ENCODE measurements at places on chromosomes 6 and 20. TPM values are rescaled to one million over a fixed set of nuclear protein-coding genes. Genes with fewer than 3 reads are reported as not detected.

RNF217 gene
- not detected for total RNA-seq

DNA sequence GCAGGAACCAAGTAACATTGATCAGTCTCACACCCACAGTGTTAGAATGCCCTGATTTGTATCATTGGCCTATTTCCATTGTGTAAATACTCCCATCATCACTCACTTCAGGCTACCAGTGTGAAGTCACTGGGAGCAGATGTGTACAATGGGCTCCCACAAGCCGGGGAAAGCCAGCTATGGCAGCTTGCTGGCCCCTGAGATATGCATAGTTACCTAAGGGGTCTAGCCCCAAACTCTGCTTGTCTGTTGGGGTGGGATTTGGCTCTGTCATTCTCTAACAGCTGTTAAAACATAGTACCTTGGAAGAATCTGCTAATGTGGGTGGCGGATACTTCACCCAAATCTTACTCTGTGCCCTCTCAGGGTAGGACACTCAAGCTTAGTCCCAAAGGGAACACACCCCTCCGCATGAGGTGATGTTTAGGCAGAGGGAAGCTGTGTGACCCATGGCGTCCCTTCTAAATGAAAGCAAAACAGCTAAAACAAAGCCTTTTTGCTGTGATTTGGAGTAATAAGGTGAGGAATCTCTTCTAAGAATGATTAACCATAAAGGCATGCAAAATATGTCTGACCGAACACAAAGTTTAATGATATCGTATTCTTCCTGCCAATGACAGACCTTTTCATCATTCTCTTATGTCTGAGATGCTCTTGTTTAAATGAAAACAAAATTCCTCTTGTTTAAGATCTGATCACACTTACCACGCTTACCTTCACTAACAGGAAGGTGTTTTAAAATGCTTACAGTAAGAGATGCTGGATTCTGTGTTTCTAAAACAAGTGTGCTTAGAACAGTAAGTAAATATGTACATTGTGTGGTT is 45.9 kb upstream of the PXDC1 start:
- peaks cover 5% of the 10 kb centered on the region for H3K27me3 ChIP-seq
- H3K27ac ChIP-seq, result no peak overlapping the region
- H3K4me3 ChIP-seq, result no peak overlapping the region
- no peaks in the 10 kb centered on the region for H3K36me3 ChIP-seq
- DNase-seq, result no peak

GRCh38 chr6:159931112-159931511 is 37.8 kb upstream of the IGF2R start:
- H3K27ac ChIP-seq, result peak overlapping the region; percentile 64
- H3K27me3 ChIP-seq, result peaks cover 11% of the 10 kb centered on the region
- peak; percentile 71 for DNase-seq
- peak overlapping the region; percentile 33 for H3K4me3 ChIP-seq

GSTA3 gene
- not detected for total RNA-seq

DNA sequence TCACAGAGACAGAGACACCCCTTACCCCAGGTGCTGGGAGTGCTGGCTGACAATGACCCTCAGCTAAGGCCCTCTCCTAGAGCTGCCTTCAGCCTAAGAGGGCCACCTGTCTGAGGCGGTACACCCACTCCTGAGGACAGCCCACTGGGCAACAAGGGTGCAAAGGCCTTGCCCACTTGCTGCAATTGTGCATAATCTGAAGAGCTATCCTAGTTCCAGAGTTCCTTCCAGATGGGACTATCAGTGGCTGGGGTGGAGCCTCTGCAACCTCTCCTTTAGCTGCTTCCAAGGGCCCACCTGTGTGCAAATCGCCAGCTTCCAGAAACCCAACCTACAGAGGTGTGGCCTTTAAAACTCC is 87.5 kb downstream of the PREX1 start:
- DNase-seq, result no peak
- H3K4me3 ChIP-seq, result no peak overlapping the region
- H3K4me1 ChIP-seq, result peaks cover 59% of the 10 kb centered on the region
- no peaks in the 10 kb centered on the region for H3K27me3 ChIP-seq
- H3K27ac ChIP-seq, result peak overlapping the region; percentile 94

DNA sequence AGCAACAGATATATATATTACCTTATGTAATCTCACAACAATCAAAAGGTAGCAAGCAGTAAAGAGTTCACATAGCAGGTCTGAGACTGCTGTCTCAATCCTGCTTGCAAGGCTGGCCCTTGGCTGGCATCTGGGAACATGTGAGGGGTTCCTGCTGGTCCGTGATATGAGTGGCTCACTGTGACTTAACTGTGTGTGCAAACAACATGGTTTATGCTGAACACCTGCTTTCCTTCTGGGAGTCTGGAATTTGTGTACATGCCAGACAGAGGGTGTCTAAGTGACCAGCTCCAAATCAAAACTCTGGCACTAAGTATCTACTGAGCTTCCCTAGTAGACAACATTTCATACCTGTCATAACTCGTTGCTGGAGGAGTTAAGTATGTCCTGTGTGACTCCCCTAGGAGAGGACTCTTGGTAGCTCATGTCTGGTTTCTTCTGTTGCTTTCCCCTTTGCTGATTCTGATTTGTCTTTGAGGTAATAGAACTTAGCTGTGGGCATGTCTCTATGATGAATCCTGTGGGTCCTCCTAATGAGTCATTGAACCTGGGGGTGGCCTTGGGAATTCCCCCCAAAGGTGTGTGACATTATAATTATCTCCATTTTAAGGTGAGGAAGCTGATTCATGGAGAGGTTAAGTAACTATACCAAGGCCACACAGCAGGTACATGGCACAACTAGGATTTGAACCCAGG is 131.6 kb upstream of the NEDD9 start:
- H3K4me1 ChIP-seq, result peaks cover 78% of the 10 kb centered on the region
- H3K27me3 ChIP-seq, result no peaks in the 10 kb centered on the region
- H3K4me3 ChIP-seq, result no peak overlapping the region
- peak; percentile 44 for DNase-seq
- no peak overlapping the region for H3K27ac ChIP-seq

DNA sequence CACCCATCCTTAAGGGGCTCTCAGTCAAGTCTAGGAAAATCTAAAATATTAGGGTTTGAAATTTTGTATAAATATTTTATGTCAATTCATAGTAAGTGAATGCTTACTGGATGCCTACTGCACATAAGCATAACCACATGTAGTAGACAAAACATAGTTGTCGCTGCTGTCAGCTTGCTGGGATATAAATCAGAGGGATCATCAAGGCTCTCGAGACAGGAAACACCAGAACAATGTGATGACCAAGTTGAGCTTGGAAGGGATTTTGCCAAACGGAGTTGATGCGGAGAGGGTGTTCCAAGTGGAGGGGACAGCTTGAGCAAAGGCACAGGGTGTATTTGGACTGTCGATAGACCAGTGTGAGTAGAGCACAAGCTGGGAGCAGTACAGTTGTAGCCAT is 105.8 kb upstream of the SUPT3H start:
- no peak for DNase-seq

DNA sequence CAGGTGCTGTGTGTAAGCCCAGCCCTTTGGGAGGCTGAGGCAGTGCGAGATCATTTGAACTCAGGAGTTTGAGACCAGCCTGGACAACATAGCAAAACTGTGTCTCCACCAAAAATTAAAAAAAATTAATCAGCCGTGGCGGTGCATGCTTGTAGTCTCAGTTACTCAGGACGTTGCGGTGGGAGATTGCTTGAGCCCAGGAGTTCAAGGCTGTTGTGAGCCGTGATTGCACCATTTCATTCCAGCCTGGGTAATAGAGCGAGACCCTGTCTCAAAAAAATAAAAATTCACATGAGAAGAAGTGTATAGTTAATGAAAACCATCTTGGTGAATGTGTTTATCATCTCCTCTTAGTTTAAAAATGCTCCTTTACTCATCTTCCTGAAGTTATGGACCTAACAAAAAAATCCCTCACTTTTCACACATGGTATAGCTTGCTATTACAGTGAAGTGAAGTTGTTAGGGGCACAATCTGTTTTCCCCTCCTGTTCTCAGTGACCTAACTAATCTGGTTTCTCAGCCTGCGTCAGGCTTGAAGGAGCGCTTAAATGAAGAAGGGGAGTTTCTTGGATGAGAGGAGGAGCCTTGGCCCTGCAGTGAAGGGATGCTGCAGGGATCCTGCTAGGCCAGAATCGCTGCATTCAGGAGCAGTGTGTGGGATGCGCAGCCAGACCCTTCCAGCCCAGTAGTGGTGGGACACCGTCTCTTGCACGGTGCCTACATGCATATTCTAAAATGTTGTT is 45.3 kb downstream of the JARID2 start:
- peaks cover 28% of the 10 kb centered on the region for H3K36me3 ChIP-seq
- DNase-seq, result no peak
- peaks cover 67% of the 10 kb centered on the region for H3K4me1 ChIP-seq
- peak overlapping the region; percentile 69 for H3K27ac ChIP-seq
- no peak overlapping the region for H3K4me3 ChIP-seq

DNA sequence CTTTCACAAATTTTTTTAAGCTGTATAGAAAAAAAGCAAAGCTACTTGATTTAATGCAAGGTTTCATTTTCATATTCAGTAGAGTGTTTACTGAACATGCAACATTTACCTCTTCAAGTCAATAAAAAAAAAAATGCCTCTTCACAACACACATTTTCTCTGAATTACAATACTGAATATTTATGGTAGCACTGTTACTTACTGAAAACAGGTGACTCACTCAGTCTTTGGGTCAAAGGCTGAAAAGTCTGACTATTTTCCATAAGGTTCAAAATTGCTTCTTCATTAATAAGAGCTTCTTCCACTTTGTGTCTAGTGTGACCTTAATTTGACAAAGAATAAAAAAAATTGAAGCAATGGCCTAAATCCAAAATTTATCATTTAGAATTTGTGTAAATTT is 101.9 kb downstream of the REV3L start:
- no peak overlapping the region for H3K27ac ChIP-seq
- no peak for DNase-seq
- H3K27me3 ChIP-seq, result no peaks in the 10 kb centered on the region

DNA sequence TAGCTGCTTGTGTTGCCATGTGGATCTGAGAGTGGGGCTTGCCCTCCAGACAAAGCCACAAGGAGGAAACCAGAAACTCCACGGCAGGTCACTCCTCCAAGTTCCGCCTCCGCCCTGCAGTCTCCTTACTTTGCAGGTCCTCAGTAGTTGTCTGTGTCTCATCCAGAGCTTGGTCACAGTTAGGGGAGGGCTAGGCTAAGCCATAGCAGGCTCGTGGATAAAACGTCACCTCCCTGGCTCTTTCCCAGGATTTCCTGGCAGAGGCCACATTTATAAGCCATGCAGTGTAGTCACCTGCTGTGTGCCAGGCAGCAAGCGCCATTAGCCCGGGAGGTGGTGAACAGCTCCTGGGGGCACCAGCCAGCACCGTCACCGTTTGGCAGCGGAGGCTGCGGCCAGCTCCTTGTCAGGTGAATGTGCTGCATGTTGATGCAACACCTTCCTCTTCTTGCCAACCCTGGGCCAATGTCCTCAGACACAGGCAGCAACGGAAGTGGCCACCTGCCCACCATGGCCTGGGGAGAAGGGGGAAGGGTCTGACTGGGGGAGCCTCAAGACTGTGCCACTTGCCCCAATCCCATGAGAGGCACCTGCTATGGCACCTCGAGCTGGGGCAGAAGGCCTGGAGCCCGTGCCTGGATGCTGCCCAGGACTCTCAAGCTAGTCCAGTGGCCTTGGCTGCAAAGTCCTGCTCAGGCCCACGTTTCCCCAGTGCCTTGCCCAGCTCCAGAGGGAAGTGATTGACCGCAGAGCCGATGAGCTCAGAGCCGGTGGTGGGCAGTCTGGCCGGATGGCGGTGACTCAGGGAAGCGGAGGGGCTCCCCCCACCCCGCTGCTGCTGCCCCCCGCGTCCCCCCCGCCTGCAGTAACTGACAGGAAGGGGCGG is 39.0 kb upstream of the SLCO4A1 start:
- peak; percentile 85 for DNase-seq
- peaks cover 2% of the 10 kb centered on the region for H3K36me3 ChIP-seq
- peak overlapping the region; percentile 42 for H3K4me3 ChIP-seq
- peak overlapping the region; percentile 82 for H3K27ac ChIP-seq
- H3K4me1 ChIP-seq, result peaks cover 55% of the 10 kb centered on the region

DNA sequence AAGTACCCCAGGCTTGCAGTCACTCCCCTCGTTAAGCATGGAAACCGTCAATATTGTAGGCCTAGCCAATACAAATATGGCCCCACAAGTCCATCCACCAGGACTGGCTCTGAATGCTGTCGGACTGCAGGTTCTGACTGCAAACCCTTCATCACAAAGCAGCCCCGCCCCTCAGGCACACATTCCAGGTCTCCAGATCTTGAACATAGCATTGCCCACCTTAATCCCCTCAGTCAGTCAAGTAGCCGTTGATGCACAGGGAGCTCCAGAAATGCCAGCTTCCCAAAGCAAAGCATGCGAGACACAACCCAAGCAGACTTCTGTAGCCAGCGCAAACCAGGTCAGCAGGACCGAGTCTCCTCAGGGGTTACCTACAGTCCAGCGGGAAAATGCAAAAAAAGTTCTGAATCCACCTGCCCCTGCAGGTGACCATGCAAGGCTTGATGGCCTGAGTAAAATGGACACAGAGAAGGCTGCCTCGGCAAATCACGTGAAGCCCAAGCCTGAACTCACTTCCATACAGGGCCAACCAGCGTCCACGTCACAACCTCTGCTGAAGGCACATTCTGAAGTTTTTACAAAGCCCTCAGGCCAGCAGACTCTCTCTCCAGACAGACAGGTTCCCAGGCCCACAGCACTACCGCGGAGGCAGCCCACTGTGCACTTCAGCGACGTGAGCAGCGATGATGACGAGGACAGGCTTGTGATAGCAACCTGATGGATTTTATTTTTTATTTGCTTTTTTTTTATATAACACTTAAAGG is 126.2 kb upstream of the EDN1 start:
- peaks cover 39% of the 10 kb centered on the region for H3K4me1 ChIP-seq
- H3K27ac ChIP-seq, result peak overlapping the region; percentile 35
- no peaks in the 10 kb centered on the region for H3K27me3 ChIP-seq

BPIFB4 gene
- total RNA-seq, result not detected

FAM83C gene
- total RNA-seq, result not detected

DNA sequence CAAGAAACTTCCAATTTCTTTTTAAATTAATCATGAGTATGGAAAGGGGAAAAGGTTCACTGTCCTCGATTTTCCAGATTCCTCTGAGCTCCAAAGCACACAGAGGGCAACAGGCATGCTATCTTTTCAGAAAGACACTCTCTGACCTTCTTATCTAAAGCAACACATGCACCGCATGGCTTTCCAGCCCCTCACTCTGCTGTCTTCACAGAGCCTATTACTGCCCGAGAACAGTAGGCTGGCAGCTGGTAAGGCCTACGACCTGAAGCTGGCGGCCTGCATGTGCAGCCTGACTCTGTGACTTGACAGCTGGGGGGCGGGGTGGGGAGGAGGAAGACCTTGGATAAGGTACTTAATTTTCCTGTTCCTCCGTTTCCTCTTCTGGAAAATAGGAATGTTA is 86.3 kb downstream of the ELOVL4 start:
- DNase-seq, result no peak
- H3K4me1 ChIP-seq, result no peaks in the 10 kb centered on the region
- H3K27me3 ChIP-seq, result peaks cover 6% of the 10 kb centered on the region
- H3K36me3 ChIP-seq, result no peaks in the 10 kb centered on the region

NKAIN2 gene
- total RNA-seq, result not detected

LY6G6D gene
- not detected for total RNA-seq

All from activated CD8-positive, alpha-beta memory T cell treated with anti-CD3 and anti-CD28 coated beads, Interleukin-2, amount 10 ng/mL, durations not matched to agents 7 days and 5 days (primary cell).